ENCODE measurements at places on chromosomes 6 and 20.

GRCh38 chr20:52090035-52090434, 101.5 kb downstream of the ZFP64 start:
- no peak for DNase-seq

- no peak for DNase-seq
Measured at GRCh38 chr6:165988757-165989456, 178.7 kb downstream of the TBXT start.

DNA sequence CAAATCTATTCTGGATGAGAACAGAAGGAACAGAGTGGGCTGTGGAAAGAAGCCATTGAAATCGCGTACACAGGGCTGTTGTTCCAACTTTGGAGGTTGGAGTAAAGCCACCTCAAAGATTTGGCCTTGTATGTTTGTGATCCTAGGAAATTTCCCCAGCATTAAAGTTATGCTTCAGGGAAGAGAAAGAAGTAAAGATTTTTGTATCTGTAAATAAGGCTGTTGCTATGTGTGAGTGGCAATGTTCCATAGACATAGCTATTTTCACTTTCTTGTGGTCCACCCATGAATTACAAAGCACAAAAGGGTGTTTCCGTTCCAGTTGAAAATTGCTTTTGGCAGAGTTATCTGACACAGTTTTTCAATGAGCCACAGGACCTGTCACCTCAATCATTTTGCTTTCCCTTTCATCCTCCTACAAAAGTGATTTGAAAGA, 321.3 kb downstream of the TFAP2B start:
- no peak for DNase-seq

- no peak for DNase-seq
Measured at GRCh38 chr6:1577896-1578745, 31.6 kb upstream of the FOXC1 start.

GRCh38 chr20:22582386-22582963, 1.9 kb downstream of the FOXA2 start:
- DNase-seq = no peak

DNA sequence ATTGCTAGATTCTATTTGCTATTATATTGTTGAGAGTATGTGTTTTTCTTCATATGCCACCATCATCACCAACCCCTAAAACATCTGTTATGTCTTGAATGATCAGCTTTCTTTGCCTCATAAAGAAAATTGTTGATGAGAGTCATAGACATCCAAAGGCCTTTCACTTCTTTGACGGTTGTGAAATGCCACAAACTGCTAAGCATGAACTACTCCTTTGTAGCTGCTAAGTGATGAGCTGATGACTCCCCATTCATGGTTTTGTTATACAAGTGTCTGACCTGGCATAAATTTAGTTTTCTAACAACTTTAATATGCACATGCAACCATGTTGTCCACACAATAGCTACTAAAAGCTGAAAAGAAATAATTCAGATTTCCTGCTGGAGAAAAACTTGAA, 684 bp upstream of the MED23 start:
- no peak for DNase-seq

DNA sequence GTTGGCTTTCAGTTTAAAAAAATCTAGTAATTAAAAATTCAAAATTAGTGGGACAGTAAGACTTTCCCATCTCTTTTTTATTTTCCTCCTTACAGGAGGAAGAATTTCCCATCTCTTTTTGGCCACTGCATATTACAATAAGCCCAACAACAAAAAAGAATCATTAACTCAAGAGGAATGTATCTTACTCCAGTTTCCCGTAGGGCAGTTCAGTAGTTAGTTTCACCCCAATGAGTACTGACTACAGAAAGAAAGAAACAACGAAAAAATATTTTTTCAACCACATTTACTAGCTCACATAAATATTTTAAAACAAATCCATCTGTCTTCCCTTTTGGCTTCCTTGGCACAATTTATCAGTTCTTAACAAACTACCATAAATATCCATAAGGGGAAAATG, 14.9 kb upstream of the BLOC1S5 start:
- DNase-seq = no peak

DNA sequence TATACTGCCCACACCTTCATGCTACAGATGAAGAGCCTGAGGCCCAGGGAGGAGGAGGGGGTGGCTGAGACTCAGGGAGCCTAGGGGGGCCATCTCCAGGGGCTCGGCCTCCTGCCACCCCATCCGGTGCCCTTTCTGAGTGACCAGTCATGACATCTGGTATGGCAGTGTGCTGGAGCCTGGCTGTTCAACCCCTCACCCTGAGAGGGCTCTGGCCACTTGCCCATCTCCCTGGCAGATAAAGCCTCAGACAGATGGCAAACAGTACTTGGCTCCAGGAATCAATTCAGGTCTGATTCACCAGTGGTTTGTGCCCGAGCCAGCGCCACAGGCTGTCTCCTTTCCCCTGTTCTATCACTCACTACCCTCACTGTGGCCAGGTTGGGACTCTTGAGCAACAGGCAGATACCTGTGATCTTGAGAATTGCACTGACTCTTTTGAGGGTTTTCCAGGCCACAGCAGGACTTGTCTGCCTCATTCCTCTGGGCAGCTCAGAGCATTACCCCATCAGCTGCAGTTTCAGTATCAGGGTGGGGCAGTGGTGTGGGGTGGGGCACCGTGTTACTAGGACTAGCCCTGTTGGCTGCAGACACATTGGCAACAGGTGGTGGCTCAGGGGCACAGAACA, 22.8 kb downstream of the SRSF3 start:
- DNase-seq = no peak

- no peak for DNase-seq
Measured at GRCh38 chr20:32602273-32602672, 17.1 kb upstream of the NOL4L start.

- no peak for DNase-seq
Measured at GRCh38 chr6:149264629-149265028, 52.9 kb upstream of the TAB2 start.

DNA sequence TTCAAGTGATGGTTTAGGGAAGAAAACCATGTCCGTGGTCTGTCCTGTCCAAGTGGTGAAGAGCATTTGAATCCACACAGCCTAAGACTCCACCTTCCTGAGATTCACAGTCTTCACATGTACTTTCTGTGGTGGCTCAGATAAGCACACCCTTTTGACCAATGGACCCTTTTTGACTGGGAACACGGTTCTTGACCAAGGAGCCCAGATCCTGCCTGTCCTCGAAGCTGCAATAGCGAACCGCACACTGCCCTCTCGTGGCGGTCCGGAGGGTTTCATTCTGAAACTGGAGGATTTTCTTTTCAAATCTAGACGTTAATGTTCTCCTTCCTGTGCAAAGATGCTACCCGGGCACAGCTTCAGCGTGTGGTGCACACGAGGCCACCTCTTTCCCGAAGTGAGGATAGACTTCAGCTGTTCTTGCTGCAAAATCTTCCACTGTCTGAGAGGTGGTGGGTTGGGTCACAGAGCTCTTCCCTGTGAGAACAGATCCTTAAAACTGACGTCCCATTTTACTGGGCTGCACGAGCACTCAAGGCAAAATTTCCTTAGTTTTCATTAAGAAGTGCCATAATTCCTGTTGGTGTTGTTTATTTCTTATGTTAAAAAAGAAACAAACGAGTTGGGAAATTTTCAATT, 90.5 kb downstream of the SYNJ2 start:
- DNase-seq = peak; percentile 76

GRCh38 chr20:24149881-24150307, 161.3 kb upstream of the GGTLC1 start:
- no peak for DNase-seq

GRCh38 chr6:136523196-136523595, 27.0 kb downstream of the MAP7 start:
- DNase-seq = no peak

Measured in HTR-8/SVneo (cell line).